ENCODE measurements at places on chromosomes 3 and 15.
A peak's percentile ranks its signal among the peaks of the same experiment; 100 is the strongest.

GRCh38 chr3:129611812-129612533 is 5.5 kb upstream of the PLXND1 start:
- DNase-seq: no peak

DNA sequence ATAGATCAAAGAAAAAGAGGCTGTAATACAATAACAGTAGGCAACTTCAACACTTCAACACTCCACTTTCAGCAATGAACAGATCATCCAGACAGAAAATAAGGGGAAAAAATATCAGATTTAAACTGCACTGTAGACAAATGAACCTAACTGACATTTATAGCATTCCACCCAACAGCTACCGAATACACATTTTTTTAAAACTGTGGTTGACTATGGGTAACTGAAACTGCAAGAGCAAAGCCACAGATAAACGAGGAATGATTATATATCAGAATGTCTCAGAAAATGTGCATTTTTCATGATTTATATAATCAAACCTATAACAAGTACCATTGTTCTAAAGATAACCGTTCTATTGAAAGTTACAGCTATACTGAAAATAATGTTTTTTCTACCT is 514.9 kb upstream of the DPPA4 start:
- no peak for DNase-seq

DNA sequence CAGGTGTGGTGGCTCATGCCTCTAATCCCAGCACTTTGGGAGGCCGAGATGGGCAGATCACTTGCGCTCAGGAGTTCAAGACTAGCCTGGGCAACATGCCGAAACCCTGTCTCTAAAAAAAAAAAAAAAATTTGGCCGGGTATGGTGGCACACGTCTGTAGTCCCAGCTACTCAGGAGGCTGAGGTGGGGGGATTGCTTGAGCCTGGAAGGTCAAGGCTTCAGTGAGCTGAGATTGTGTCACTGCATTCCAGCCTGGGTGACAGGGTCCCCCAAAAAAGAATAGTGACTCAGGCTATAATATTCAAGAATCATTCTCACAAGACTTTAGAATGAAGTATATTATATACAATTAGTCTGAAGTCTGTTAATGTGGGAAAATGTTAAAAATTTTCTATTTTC is 70.5 kb upstream of the PLXND1 start:
- DNase-seq: no peak

DNA sequence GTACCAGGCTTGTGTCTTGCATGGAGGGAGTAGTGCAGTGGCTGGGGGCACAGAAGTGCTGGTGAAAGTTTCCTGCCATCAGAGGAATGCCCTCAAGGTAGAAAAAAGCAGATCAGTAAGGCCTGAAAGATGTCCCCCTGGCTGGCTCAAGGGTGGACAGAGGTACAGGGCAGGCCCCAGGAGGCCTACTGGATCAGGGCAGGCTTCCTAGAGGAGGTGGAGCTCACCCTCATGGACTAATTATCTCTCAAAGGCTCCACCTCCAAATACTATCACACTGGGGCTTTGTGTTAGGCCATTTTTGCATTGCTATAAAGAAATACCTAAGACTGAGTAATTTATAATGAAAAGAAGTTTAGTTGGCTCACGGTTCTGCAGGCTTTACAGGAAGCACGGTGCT is 7.8 kb downstream of the SPSB4 start:
- no peak for DNase-seq

GRCh38 chr3:55162031-55162795 is 234.4 kb upstream of the LRTM1 start:
- DNase-seq: no peak

DNA sequence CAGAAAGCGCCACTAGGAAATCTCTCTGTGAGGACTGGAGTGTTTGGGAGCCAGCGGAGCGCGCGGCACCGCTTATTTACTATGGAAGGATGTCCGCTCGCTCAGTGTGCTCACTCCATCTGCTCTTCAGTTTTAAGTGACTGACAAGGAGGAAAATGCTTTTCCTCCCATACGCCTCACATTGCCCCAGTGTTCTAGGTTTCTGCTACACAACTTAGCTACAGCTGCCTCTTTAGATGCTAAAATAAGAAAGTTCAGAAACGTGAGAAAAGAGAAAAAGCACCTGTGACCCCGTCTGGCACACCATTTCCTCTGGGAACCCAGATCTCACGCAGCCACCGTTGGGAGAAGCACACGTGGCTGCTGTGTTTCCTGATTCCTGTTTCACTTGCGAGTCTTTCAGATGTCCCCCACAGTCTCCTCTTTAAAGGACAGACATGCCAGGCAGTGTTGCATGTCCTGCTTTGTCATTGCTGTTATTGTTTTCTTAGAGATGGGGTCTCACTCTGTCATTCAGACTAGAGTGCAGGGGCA is 11.7 kb upstream of the MUSTN1 start:
- DNase-seq: no peak

DNA sequence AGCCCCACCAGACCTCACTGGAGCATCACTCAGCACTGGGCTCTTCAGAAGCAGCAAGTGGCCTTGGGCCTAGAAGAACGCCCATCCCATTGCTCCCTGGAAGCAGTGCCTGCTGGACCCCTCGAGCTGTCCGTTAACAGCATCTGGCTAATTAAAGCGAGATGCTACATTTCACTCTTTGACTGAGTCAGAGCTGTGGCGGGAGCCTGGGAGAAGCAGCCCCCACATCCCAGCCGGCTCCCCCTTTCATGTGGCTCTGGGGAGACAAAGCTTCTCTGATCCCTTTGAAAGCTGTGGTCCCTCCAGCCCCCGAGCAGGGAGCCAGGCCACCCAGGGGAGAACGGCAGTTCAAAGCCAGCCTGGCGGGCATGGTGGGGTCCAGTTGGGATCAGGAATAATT is 103.7 kb downstream of the MEGF11 start:
- no peak for DNase-seq

GRCh38 chr15:53128652-53129051 is 338.5 kb upstream of the ONECUT1 start:
- DNase-seq: no peak

GRCh38 chr3:179701176-179701827 is 48.5 kb downstream of the USP13 start:
- no peak for DNase-seq

DNA sequence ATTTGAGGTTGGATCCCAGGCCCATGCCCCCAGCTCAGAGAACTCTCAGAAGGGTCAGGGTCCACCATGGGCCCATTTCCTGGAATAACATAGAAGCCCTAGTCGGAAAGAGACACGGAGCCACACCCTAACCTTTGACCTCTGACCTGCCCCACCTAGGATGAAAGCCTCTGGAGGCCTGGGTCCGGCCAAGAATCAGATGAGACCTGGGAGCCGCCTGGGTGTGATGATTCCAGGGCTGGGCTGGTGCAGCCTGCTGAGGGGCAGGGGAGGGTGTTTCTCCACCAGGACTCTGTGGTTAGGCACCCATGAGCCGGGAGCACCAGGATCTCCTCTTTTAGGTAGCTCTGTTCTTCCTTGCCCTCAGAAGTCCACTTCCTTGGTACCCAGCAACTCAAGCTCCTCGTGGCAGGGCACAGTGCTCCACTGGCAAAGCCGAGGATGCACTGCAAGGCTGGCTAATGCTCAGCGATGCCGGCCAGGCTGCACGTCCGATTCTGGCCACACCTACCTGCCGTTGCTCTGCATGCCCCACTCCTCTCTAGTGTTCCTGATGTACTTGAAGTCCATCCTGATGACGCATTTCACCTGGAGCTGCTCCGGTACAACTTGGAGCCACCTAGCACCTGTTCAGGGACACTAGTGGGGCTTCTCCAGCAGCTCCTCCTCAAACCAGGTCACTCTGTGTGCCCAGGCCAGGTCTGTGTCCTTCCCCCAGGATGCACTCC is 57.4 kb downstream of the ZNF445 start:
- DNase-seq: no peak

DNA sequence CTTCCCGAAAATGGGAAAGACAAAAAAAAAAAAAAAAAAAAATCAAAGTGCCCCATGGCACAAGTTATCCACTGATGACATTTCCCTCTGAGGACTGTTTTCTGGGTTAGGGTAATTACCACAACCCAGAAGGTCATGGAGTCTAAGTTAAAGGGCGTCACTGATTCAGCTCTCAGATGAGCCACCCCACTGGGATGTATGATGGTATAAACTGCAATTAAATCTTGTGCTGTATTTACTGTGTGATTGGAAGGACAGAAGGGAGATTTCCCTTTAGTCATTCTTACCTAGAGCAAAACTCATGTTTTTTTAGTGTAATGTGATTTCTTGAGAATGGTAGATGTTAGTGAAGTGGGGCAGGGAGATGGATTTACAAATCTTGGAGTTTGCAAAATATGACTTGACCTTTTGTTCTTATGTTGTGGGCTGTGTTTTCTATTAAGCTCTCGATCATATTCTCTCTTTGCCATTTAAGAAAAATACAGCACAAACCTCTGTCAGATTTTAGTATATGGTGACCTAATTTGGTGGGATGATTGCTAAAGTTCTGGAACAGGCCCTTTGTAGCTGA is 244.2 kb downstream of the PTPRG start:
- no peak for DNase-seq

- DNase-seq: no peak
These were observed 2.3 kb upstream of the CLK3 start for GRCh38 chr15:74613089-74613952.

DNA sequence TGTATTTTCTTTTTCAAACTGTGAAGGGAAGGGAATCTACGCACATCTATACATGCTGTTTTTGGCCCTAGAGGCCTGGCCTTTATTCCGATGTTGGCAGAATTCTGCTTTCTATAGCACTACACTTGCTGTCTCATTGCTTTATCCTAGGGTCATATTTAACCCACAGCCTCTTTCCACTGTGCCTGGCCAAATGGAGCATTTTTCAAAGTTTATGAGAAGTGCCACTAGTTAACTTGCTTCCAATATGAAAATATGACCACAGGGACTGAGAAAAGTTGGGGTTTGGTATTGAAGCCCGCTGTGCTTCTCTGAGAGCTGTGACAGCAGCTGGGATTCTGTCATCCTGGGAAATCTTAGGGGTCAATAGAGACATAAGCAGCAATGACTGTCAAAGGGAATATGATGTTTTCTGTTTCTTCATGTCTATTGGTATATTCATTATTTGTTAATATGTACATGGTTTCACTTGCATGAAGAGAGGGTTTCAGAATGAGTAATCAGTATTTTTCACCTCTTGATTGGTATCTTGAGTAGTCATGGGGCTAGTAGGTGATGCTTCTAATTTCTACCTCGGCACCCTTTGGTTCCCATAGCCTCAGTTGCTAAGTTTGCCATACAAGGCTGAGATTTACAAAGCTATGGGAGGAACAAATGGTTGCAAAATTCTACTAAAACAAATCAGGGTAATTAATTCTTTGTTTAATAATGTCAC is 275.8 kb upstream of the RBMS3 start:
- DNase-seq: no peak

GRCh38 chr15:96321639-96322535 is 8.6 kb upstream of the NR2F2 start:
- DNase-seq: no peak

DNA sequence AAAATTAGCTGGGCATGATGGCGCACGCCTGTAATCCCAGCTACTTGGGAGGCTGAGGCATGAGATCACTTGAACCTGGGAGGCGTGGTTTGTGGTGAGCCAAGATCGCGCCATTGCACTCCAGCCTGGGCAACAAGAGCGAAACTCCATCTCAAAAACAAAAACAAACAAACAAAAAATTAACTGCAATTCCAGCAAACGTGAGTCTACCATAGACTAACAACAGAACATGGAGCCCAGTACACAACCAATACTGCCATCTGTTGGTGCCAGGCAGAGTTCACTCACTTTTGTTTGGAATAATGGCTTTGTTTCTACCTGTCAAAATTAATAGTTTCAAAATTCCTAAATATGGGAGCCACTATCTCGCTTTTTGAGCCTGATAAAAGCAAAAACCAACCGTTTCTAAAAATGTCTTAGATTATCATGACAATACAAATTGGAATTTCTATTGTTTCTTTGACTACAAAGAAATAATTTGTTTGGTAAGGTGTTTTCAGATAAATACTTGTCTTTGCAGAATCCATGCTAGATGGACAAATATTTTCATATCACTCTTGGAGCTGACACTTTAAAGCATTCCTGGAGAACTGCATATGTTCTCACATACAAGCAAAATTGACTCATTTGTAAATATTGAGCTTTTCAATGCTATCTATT is 45.0 kb downstream of the GPR176 start:
- DNase-seq: peak; percentile 15

- no peak for DNase-seq
These were observed 223.6 kb upstream of the PDZRN3 start for GRCh38 chr3:73848173-73848906.

DNA sequence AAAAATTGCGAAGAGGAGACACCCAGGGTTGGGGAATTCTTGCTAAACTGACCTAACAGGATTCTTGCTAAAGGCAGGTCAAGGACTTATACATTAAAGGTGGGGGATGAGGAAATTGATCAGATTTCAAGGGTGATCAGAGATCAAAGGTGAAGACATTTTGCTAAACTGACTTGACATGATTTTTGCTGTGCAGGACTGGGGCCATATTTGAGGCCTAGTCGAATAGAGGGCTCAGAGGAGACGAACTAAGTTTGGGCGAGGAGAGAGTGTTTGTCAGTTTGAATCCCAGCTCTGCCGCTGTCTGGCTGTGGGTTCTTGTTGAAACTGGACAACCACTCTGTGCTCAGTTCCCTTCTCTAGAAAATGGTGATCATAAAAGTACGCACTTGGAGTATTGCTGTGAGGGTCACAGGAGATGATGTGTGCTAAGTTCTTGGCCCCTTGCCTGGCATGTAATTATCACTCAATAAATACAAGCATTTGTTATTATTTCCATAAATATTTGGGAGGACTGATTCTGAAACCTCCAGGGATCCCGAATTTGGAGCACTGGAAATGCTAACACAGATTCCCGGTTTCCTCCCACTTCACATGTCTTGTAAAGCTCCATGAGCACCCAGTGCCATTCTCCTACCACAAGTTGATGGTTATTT is 364.8 kb upstream of the PROK2 start:
- no peak for DNase-seq

DNA sequence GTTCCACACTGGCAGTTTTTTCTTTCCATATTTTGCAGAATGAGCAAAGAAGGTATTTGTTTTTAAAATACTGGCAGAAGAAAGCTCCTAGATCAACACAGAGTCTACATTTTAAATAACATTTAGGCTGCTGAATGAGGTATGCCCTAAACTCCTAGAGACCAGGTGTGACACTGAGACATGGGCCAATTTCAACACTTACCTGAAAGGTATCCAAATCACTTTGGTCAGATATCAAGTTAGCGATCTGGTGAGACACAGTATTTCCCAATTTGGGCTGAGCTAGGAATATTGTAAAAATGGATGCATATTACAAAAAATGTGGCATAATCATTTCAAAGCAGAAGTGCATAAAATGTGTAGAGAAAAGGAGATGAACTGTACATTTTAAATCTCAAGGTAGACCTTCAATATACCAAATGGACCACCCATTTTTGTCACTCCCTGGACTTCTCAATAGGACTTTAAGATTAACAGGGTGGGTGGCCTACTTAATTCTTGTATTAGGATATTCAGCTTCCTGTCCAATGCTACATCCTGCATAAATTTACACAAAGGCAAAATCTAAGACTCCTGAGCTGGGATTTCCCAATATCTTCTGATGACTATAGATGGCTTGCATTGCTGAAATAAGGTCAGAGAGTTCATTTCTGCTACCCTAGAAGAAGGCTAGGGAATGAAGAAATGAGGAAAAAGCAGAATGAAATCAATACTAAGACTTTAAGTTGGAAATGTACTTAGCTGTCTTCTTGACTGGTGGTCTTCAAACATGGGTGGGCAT is 487.8 kb downstream of the FOXP1 start:
- DNase-seq: no peak

All from effector memory CD8-positive, alpha-beta T cell (primary cell).